Fibroblast of skin of abdomen (primary cell): ENCODE measurements at places on chromosomes 7 and 10.

- DNase-seq = no peak
Observed at GRCh38 chr7:22992874-22993840, 20.8 kb downstream of the HYCC1 start.

DNA sequence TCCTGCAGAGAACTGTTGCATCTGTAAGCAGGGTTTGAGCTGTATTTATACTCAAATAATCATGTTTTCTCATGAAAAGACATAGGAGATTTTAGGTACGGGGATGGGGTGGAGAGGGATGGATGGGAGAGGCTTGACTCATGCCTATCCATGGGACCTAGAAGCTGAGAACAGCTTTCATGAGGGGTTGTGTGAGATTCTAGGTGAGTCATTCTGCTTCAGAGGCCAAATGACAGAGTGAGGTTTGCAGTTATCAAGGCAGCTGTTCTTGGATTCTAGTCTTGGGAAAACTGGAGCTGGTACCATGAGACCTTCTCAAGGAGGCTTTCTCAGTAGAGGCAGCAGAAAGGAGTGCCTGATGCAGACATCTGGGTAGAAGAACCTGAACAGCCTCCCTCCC, 746.9 kb downstream of the TYW1 start:
- DNase-seq = no peak

DNA sequence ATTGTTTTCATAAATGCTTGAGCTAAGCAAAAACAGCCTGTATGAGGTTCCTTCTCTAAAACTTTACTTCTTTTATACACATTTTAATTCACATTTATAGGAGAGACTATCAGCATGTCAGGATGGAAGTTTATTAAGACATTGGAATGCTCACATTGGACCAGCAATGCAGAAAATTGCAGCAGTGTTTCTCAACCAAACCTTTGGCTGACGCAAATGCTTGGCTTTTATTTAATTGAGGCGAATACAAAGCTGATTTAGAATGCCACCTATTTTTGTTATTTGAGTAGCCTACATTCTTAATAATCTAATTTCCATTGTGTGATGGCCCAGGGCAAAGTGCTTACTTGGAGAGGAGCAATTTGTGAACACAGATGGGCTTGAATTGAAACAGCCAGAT, 283.2 kb downstream of the ARL4A start:
- DNase-seq = no peak

DNA sequence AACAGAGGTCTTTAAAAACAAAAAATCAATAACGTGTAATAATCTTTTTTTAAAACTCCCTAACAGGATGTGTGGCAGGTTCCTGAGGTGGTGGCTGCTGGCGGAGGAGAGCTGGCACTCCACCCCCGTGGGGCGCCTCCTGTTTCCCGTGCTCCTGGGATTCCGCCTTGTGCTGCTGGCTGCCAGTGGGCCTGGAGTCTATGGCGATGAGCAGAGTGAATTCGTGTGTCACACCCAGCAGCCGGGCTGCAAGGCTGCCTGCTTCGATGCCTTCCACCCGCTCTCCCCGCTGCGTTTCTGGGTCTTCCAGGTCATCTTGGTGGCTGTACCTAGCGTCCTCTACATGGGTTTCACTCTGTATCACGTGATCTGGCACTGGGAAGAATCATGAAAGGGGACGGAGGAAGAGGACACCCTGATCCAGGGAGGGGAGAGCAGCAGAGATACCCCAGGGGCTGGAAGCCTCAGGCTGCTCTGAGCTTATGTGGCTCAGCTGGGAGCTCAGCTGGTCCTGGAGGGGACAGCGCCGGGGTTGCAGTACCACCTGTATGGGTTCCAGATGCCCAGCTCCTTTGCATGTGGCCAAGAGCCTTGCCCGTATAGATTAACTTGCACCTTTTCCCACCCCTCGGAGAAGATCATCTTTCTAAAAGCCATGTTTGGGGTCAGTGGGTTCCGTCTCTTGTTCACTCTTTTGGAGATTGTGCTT, 16.7 kb upstream of the AZGP1 start:
- no peak for DNase-seq

GRCh38 chr7:157300369-157300825, 36.4 kb upstream of the DNAJB6 start:
- no peak for DNase-seq

GRCh38 chr10:101087376-101087775, 25.6 kb downstream of the KAZALD1 start:
- DNase-seq = no peak

DNA sequence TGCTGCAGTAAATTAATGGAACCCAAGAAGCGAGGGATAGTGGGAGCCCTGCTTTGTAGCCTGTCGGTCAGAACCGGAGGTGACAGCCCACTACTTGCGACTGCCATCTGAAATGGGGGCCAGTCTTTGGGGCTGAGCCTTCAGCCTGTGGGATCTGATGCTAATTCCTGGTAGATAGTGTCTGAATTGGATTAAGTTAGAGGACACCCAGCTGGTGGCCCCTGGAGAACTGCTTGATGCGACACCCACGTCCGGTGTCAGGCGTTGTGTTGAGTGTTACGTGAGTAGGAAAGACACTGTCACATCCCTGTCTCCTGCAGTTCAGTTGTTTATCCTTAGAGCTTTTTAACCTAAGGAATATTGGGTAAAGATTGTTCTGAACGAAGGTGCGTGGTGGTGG, 5.0 kb downstream of the EIF3B start:
- no peak for DNase-seq

GRCh38 chr10:34400075-34400474, 415.0 kb downstream of the PARD3 start:
- DNase-seq = no peak

GRCh38 chr10:56383806-56384205, 22.7 kb upstream of the ZWINT start:
- no peak for DNase-seq

DNA sequence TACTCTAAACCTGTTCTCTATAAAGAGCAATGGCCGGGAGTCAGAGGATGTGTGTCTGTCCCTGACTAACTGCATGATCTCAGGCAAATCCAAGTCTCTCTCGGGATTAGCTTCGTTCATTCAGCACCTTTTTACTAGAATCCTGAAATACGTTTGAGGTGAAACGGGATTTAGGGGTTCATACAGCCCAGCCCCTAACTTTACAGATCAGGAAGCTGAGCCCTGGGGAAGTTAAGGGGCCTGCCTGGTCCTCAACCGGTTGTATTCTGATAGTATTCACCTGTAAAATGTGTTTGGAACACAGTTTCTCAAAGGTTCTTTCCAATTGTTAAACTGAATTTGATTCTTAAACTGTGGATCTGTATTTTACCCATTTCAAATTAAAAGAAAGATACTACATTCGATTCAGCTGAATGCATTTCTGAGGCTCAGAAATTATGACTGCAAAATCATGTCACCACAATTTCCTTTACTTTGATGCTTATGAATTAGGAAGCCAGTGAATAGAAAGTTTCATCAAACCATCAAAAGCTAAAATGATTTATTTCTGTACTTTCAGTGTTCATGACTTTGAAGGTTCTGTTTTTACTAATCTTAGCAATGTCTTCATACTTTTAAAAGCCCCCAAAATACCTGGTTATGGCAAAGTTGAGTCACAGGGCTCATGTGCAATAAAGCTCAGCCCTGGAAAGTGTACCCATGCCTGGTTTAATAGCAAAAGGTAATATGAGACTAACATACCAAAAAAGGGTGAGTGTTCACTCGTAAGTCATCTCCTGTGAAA, 28.9 kb upstream of the EZH2 start:
- DNase-seq = no peak

GRCh38 chr10:26112532-26112931, 104.0 kb upstream of the GAD2 start:
- peak; percentile 66 for DNase-seq

DNA sequence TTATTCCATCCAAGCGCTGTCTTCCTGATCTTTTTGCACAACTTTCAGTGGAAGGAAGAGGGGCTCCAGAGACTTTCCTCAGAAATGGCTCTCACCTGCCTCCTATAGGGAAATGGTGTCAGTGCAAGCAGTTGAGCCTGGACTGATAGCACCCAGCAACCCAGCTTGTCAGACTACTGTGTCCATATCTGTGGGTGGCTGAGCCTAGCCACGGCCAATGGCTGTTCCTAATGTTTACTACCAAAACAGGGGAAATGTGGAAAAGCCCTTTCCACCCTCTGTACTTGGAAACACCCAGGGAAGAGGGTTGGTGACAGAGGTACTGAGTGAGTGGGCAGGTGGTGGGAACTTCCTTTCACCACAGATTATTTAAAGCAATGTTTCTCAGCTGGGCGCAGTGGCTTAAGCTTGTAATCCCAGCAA, 4.3 kb upstream of the YKT6 start:
- peak; percentile 48 for DNase-seq

DNA sequence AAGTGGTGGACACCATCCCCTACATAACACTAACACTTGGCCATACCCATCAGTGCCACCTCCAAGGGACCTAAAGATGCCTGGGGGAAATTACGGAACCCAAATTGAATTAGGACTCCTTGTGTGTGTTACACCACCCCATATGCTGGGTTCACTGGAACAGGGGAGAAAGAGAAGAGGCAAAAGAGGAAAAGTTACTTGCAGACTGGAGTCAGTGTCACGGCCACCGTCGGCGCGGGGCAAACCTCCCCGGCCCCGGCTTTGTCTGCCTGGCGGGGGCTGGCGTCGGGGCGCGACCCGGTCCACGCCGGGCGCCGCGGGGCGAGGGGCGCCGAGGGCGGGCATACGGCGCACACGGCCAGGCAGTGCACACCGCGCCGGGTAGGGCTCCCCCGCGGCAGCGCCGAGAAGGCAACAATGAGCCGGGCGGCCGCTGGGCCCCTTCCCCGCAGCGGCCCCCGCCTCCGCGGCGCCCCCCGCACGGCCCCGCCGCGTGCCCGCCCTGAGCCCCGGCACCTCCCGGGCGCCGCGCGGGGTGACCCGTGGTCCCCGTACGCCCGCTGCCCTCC, 171.1 kb downstream of the FAM107B start:
- no peak for DNase-seq

GRCh38 chr7:43395351-43395750, 187.6 kb upstream of the STK17A start:
- DNase-seq = no peak

GRCh38 chr7:148905093-148905666, 21.1 kb upstream of the EZH2 start:
- DNase-seq = no peak

GRCh38 chr10:111076682-111077478, at the start of gene ADRA2A:
ADRA2A (plus strand) TSS chr10:111077029; CDS start chr10:111077997, 968 bp downstream.
- DNase-seq = peak; percentile 46

DNA sequence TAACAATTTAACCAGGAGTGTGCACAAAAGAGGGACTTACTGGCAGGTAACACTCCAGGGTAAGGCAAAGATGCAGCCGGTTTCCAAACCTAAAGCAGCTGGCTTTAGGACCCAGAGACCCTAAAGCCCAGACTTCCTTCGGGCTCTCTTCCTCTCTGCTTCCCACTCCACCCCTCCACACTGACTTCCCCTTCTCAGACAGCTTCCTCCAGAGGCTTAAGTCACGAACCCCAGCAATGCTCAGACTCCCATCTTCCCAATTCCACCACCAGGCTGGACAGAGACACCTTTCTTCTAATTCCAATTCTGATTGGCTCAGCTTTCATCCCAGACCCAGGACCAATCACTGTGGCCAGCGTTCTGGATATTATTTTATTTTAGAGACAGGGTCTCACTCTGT, 24.8 kb downstream of the STYXL1 start:
- no peak for DNase-seq

GRCh38 chr10:126902157-126902556, 3.1 kb upstream of the DOCK1 start:
- DNase-seq = peak; percentile 86

DNA sequence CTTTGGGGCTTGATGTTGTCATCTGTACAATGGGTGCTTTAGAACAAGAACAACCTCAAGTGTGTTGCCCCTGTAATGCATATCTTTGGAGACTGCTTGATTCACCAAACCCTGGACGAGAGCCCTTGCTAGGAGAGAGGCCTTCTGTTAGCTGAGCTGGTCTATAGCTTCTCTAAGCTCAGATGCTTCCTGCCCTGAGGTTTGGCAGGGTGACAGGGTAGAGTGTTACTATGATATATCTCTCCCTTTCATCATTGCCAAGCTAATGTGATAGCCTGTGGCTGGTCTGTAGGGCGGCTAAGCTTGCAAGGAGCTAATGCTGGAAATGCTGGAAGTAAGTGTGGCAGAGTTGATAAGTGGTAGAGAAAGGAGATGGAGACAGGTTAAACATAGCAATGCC, 364.1 kb downstream of the RPS24 start:
- DNase-seq = peak; percentile 26

GRCh38 chr10:20289070-20289828, 473.0 kb downstream of the PLXDC2 start:
- no peak for DNase-seq

GRCh38 chr10:24438800-24439199, 229.9 kb downstream of the KIAA1217 start:
- peak; percentile 59 for DNase-seq

- DNase-seq = no peak
Observed at GRCh38 chr7:21443149-21443841, 15.4 kb downstream of the SP4 start.

DNA sequence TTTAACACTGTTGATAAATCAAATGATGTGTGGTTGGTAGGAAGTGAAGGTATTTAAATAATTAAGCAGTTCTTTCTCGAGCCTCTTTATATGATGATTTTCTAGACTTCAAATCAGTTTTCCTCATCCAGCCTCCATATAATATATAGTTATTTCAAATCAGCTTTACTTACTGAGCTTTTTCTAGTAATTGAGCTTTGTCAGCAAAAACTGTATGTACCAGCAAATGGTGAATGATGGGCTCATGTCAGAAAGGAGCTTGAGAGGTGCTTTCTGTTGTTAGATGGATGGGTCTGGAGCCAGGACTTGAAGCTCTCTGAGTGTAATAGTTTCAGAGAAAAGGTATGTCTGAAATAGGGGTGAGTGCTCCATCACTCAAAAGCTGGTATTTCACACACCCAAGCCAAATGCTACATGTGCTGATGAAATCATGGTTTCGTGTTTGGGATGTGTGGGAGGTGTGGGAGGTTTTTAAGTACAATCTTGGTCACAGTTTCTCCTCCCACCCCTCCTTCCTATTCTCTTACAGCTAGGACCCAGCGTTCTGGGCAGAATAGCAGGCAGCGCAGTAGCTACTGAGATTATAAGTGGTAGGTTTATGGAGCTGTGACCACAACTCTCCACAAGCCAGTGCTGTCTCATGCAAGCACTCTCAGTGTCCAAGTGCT, 55.8 kb downstream of the LRMDA start:
- DNase-seq = peak; percentile 41

DNA sequence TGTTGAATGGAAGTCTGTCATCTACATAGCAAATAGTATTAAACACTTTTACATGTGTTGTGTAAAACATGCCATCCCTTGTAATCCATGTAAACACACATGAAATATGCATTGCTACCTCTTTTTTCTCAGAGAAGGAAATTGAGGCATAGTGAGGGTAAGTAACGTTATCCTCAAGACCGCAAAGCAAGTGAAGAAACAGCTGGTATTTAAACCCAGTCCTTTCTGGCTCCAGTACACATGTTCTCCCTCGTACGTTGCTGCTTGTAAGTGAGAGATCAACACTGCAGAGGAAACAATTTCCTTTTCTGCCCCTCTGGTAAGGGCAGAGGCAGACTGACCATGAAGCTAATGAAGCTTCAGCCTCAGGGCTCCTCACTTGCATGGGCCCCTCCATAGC, 28.5 kb downstream of the MAP3K8 start:
- DNase-seq = no peak

GRCh38 chr7:155003376-155004214, 671 bp upstream of the PAXIP1 start:
- peak; percentile 85 for DNase-seq
